ENCODE measurements at places on chromosomes 1 and 21.
A peak's percentile ranks its signal among the peaks of the same experiment; 100 is the strongest.

DNA sequence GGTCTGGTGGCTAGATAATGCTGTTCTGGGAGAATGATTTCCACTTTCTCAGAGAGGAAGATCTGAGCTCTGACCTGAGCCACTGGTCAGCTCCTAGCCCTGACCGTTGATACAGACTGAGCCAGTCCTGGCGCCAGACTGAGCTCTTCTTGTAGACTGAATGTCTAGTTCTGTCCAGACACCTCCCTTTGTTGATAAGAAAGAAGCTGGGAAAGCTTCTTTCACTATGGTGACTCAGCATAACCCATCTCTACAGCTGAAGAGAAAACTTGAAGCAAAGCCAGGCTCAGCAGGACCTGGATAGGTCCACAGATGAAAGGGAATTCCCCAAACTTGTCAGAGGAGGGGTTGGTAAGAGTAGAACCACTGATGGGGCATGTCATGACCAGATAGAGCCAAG lies 9.9 kb upstream of the TRABD2B start:
- no peak for DNase-seq

DNA sequence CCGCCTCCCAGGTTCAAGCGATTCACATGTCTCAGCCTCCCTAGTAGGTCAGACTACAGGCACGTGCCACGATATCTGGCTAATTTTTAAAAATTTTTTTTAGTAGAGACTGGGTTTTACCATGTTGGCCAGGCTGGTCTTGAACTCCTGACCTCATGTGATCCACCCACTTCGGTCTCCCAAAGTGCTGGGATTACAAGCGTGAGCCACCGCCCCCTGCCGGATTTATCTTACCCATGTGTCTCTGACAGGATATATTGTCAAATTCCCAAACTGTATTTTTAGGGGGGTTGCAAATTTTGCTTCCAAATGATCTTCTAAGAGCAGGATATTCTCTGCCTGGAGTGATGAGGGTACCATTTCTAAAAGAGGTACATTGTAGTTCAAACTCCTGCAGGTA lies 74.3 kb downstream of the KIF26B start:
- no peak for DNase-seq

- DNase-seq, result peak; percentile 23
These were observed 56.5 kb upstream of the ZNF326 start for GRCh38 chr1:89938171-89939055.

- no peak for DNase-seq
These were observed 78.7 kb downstream of the PBX1 start for GRCh38 chr1:164637461-164638375.

DNA sequence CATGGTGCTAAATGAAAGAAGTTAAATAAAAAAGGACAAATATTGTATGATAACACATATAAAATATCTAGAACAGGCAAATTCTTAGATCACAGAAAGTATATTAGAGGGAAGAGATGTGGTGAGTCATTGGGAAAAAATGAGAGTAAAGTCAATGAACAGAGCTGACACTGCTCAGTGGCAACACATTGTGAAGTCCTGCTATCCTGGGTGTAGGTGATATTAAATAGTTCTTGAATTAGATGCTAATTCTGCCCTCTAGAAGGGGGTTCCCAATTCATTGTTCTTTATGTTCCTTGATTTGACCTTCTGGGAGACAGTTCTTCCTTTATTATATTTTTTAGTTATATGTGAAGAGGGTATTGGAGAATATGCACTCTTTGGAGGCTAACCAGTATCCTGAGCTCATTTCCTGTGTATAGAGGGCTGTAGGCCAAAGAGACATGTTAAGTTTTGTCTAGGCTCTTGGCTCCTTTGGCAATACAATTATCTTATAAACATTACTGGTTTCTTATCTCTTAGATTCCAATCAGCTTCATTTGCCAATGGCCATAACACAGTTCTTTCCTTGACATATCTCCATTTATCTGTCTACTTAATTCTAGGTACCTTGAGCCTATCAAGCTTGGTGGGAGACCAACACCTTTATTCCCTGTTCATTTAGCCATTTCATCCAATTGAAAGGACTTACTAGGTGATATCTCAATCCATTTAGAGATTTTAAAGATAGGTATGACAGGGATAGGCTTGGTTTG lies 6.6 kb upstream of the SLC35A3 start:
- DNase-seq, result no peak

DNA sequence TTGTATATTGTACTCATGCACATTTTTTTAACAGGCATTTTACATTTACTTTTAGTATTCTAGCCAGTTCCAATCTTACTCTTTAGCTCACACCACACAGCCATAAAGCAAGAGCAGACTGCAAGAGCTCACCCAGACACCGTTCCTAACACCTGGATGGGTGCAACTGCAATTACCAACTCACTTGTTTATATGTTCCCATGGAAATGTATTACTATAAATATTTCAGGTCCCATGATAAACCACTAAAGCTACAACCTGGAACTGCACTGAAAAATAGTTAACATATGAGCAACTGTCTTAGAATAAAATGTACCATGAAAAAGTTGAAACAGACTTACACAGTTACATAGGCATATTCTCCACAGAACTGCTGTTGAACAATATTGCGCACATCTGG lies 30.8 kb downstream of the USP48 start:
- DNase-seq, result no peak

DNA sequence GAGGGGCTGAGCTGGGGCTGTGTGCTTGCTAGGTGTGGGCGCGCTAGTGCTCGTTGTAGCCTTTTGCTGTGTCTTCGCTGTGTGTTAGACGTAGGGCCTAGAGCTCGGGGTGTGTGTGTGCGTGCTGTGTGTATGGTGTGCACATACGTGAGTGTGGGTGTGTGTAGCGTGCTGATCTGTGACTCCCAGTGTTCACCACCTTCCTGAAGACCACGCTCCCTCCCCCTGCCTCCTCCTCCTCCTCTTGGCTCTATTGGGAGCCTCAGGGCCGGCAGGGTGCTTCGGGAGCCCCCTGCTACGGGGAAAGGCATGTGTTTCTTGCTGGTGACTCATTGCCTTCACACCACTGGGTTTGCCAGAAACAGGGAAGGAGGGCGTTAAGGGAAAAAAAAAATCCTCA lies 9.4 kb upstream of the KCNC4 start:
- DNase-seq, result no peak
